ENCODE measurements at places on chromosomes 2 and 18. TPM values are rescaled to one million over a fixed set of nuclear protein-coding genes. Genes with fewer than 3 reads are reported as not detected.

The ST8SIA5 gene
- not detected for polyA plus RNA-seq

The TUBA3D gene
- polyA plus RNA-seq: 0.15 TPM

GRCh38 chr2:108971661-108972566 lies 17.1 kb downstream of the EDAR start:
- H3K27ac ChIP-seq: no peak overlapping the region
- DNase-seq: no peak
- H3K27me3 ChIP-seq: no peaks in the 10 kb centered on the region
- H3K36me3 ChIP-seq: no peaks in the 10 kb centered on the region

DNA sequence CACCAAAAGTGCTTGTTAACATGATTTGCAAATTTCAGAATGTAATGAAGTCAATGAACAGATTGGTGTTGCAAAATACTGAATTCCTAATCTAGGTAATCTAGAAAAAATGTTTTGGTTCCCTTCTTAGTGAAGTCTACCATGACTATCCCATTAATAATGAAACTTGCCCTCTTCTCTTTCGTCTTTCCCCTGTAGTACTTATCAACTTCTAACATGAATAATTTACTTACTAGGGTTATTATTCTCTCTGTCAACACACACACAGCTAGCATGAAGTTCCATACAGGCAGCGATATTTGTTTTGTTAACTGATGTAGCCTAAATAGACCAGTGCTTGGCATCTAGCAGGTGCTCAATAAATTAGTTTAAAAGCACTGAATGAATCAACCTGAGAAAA lies 160.2 kb downstream of the NCK2 start:
- H3K4me3 ChIP-seq: no peak overlapping the region
- no peak for DNase-seq
- no peak overlapping the region for H3K27ac ChIP-seq
- no peaks in the 10 kb centered on the region for H3K36me3 ChIP-seq
